Stimulated activated CD8-positive, alpha-beta memory T cell treated with anti-CD3 and anti-CD28 coated beads, Interleukin-4, amount 100 ng/mL, for 4 hours (primary cell): ENCODE measurements at places on chromosomes 11 and 22.

DNA sequence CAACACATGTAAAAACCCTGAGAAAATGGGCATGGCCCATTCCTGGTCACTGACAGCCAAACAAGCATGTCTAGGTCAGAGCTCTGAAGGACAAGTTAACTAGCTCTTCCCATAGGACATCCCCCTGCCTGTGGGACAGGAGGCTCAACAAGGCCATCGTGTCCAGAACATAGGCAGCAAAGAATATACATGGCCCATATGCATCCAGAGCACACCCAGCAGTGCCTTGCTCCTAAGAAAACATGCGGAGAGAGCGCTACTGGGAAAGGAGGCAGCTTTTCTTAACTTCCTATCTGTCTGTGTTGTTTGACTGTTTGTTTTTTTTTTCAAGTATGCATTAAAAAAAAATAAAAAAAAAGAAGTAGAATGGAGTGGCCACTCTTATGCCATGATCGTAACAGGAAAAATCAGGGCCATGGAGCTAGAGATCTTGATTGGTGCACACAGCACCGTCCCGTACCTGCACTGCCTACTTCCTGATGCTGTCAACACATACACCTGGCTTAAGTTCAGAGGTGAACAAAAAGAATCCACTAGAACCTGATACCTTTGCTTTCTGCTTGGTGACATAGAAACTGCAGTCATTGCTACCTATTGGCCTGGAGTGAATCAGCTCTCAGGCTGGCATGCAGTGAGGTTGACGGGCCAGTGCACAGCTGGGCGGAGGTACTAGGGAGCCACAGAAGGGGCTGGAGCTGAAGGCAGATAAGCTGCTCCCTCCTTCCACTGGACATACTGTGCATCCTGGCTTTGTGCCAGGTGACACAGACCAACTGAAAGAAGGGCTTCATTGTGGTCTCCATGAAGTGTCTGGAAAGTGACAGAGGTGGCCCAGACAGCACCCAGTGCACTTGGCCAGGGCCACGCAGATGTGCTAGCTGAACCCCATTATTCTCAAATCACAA, 11.9 kb downstream of the UFD1 start:
- DNase-seq, result no peak

- DNase-seq, result no peak
These were observed 1.8 kb upstream of the VSTM5 start for GRCh38 chr11:93852242-93852641.

DNA sequence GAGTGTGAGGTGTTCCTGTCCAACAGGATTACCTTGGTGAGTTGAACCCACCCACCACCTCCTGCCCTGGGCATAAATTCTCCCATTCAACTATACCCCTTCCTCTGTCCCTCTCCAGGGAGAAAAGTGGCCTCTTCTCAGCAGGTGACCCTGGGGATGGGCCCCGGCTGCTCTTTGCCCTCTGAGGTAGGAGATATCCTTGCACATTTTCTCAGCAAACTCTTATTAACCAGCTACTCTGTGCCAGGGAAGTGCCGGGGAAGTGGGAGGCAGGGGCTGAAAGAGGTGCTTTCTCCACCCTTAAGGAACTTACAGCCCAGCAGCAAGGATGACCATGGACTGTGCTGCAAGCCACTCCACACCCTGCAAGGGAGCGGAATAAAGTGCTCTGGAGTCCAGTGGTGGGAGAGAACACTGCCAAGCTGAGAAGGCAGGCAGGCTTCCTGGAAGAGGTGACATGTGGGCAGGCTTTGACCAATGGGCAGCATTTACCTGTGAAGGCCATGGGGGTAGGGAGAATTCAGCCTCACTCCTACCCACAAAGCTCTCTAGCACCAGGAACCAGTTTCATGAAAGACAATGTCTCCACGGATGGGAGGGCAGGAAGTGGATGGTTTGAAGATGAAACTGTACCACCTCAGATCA, 21.9 kb upstream of the OAF start:
- no peak for DNase-seq

DNA sequence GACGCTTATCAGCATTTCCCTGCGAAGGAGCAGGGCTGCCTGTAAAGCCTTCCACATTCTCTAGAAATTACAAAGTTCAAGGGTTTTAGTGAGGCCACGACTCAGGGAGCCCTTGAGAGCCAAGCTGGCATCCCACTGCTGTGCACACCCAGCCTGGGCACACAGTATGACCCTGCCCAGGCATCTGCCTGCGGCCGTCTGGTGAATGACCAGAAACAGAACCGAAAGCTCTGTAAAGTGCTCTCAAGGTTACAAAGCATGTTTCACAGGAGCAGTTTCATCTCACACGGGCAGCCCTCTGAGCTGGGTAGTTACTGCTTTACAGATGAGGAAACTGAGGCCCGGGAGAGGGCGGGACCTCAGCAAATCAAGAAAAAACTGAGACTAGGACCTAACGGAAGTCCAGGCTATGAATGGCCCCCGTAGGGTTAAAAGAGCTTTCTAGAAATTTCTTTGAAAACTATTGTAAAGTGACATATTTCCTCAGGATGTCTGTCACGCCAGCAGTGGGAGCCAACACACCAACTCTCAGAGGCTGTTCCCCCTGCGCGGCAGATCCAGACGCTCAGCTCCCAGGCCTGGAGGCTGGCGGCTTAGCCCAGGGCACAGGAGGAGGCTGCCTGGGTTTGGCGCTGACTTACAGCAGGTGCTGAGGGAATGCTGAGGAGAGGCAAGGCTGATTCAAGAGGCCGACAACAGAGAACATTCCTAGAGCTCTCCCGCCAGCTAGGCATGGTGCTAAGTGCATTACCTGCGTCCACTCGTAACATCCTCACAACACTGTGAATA, 7.7 kb upstream of the TCF20 start:
- DNase-seq, result no peak

DNA sequence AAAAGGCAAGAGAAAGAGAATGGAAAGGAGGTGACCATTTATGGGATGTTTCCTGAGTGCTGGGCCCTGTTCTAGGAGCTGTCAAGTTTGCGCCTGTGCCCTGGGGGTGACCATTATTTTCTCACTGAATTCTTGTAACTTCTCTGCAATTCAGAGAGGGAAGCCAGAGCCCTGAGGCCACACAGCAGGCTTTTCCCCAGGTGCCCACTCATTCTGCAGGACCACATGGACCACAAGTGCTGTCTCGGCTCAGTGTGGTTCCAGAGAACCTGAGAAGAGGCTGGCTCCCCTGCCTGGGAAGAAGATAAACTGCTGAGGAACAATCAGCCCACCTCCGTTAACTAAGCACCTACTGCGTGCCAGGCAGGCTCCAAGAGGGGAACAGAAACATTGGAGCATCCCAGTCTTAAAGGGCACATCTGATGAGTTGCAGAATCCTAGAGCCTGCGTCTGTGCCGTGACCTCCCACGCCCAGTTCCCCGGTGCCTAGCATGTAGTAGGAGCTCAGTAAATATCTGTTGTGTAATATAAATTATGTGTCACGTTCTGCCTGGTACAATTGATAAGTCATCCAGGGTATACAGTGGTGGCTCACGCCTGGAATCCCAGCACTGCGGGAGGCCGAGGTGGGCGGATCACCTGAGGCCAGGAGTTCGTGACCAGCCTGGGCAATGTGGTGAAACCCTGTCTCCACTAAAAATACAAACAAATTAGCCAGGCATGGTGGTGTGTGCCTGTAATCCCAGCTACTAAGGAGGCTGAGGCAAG, 31.6 kb upstream of the CRYBB3 start:
- no peak for DNase-seq

DNA sequence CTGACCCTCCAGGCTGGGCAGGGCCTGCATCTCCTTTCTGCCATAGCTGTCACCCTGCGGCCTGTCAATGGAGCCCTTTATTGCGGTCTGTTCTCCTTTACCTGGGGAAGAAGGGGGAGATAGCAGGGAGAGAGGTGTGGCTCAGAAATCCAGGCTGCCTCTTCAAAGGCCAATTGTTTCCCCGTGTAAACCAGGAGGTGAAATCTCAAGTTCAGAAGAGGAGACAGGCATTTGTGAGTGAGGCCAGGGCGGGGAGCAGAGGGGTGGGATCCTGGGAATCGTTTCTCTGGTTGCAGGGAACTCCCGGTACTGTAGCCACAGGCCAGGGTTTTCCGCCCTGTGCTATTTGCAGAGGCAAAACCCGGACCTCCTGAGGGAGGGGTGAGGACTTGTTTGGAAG, 9.1 kb downstream of the DCPS start:
- DNase-seq, result no peak

GRCh38 chr22:20867179-20868024, 8.6 kb downstream of the SNAP29 start:
- no peak for DNase-seq

- no peak for DNase-seq
These were observed 41.1 kb downstream of the DIXDC1 start for GRCh38 chr11:111978028-111978771.

DNA sequence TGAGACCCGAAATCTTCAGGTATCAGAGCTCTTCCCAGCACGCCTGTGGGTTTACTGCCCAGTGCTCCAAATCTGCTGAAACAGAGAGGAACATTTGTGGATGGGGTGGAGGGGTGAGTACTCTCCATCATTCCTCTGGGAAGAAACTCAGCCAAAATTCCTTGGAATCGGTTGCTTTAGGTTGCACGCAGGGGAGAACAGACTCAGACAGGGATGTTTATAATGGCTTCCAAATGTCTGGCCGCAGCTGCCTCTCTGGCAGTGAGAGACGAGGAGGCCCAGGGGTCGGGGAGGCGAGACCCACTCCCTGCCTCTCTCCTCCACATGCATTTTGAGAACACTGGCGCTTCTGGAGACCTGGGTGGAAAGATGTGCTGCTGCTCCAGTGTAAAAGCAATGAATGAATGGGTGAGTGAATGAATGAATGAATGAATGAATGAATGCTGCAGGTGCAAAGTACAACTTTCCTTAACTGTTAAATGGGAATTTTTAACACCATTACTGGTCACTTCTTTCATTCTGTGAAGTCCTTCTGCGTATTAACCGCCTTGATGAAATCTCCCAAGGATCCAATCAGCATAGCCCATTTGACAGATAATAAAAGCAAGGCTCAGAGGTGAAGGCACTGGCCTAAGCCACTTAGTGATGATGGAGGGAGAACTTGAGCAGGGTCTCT, 437.4 kb downstream of the MIAT start:
- DNase-seq, result no peak

DNA sequence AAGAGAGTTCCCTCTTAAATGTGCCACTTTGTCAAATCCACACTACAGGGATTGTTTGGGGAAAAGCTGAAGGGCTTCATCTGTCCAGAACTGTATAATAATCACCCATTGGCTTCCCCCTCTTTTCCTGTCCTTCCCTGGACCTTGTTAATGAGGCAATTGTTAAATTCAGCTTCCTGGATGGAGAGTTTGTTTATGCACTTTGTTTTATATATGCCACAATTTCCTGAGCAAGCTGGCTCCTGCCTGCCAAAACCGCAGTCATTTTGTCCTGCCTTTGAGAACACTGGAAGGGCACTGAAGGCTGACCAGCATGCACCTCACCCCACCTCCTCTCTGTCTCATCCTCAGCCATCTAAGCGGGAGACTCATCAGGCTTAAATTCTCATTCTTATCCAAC, 86.2 kb downstream of the MSANTD4 start:
- DNase-seq, result no peak

DNA sequence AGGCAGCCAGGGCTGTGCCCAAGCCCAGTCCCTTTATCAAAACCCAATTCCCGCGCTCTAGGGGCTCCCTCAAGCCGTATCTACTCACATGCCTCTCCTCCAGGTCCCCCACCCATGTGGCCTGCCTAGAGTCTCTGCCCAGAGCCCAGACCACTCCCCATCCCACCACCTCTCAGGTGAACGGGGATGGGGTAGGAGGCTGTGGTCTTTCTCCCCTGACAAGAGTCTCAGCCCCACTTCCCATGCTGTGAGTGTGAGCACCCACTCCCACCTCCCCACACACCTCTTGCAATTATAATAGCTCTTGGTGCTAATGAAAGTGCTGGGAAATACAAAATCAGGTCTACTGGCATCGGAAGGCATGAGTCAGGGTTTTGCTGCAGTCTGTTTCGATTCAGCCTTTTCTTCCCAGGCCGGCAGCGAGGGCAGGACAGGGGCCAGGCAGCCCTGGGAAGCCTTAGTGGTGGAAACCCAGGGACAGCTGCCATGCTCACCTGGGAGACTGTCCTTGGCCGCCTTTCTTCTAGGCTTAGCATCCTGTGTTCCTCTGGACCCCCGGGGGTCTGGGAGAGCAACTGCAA, 16.7 kb upstream of the TMPRSS4 start:
- no peak for DNase-seq

DNA sequence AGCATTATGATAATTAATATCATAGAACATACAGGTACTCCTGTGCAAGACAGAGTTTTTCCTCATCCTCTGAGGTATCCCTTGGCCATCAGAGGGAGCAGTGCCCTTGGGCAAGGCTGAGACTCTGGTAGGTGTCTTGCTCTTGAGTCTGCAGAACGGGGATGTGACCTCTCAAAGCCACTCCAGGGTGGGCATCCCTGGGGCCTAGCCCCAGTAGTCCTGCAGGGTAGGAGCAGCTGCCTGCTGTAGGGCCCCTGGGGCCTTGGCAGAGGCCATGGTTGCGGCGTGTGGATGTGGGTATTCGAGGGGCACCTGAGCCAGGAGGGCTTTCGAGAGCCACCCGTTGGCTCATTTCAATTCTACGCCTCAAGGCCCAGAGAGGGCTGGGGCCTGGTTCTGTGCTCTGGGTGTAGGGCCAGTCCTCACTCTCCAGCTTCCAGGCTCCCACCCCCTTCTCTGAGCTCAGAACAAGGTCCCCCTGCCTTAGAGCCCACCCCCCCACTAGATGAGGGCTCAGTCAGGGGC, 7.7 kb upstream of the OMP start:
- no peak for DNase-seq

- no peak for DNase-seq
These were observed 81.0 kb downstream of the TRMU start for GRCh38 chr22:46416520-46416871.

DNA sequence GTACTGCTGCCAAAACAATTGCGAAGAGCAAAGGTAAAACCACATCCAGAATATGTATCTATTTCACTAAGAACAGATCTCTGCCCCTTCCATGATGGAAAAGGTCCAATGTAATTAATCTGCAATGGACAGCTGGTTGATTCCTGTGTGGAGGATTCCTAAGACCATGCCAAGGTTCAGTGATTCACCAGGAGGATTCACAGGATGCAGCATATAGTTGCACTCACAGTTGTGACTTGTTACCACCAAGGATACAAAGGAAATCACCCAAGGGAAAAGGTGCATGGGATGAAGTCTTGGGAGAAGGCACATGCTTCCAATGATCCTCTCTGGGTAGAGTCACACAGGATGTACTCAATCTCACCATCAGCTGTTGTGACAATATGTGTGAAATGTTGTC, 35.1 kb upstream of the CUL5 start:
- no peak for DNase-seq

GRCh38 chr22:36935313-36935610, 21.8 kb downstream of the CSF2RB start:
- no peak for DNase-seq

GRCh38 chr11:116773203-116774097, 663 bp upstream of the BUD13 start:
- no peak for DNase-seq

- DNase-seq, result no peak
These were observed 45.4 kb upstream of the NTM start for GRCh38 chr11:131324921-131325570.

- DNase-seq, result no peak
These were observed 188.5 kb upstream of the ISX start for GRCh38 chr22:34877506-34877905.

- no peak for DNase-seq
These were observed 108.0 kb downstream of the CCDC81 start for GRCh38 chr11:86482692-86483091.

- DNase-seq, result no peak
These were observed 2392.1 kb upstream of the RAG2 start for GRCh38 chr11:38990139-38990538.

GRCh38 chr11:360326-361280, 8.7 kb upstream of the B4GALNT4 start:
- no peak for DNase-seq
